ENCODE measurements at places on chromosomes 7 and 10.

- DNase-seq, result no peak
Observed at GRCh38 chr7:39530971-39531370, 35.2 kb upstream of the YAE1 start.

DNA sequence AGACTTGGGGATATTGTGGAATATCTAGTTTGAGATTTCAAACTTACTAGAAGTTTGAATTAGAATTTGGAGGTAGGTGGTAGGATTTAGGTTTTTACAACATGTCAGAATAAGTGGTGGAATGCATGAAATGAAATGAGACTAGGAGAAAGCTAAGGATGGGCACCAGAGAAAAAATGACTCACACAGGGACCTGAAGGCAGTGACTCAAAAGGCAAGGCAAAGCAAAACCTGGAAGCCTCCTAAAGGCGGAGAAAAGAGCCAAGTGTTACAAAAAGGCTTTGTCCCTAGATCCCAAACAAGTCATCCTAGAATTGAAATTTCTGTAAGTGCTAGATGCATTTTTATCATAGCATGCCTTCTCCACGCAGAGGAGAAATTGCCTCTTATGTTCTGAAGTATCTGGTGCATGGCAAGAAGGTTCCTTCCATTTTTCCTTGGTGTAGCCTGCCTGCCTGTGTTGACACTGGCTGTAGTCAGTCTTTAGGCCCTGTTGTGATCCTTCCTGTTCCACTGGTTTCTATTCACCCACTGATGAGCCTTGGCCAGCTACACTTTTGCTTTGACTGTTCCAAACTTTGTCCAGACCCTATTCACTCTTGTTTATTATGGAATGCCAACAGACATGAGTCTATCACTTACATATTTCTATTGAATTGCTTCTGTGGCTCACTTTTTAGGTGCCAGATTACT lies 109.3 kb downstream of the ETV1 start:
- peak; percentile 33 for DNase-seq

- no peak for DNase-seq
Observed at GRCh38 chr7:71145906-71146901, 14.3 kb downstream of the GALNT17 start.

- peak; percentile 75 for DNase-seq
Observed at GRCh38 chr7:28062197-28062991, 118.2 kb downstream of the JAZF1 start.

- DNase-seq, result no peak
Observed at GRCh38 chr10:117565068-117565467, 22.5 kb downstream of the EMX2 start.

DNA sequence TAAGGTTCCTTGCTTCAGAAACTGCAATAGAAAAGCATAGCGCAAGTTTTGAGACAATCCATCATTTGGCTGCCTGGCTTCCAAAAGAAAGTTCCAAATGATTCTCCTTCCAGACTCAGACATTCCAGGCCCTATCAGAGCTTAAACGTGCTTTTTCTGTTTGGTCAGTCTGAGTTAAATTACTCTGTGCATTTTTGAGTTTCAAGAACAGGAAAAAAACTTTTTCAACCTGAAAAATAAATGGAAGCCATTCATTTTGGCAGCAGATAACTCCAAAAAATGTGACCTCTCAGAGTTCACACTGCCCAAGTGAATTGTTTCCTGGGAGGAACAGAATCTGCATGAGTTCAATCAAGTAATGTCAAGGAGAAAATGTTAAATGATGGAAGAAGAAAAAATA lies 354.2 kb downstream of the CXCL12 start:
- peak; percentile 35 for DNase-seq

GRCh38 chr7:112874909-112875308 lies 84.7 kb upstream of the TMEM168 start:
- DNase-seq, result no peak

GRCh38 chr7:135755351-135755753 lies 6.7 kb upstream of the FAM180A start:
- DNase-seq, result no peak

DNA sequence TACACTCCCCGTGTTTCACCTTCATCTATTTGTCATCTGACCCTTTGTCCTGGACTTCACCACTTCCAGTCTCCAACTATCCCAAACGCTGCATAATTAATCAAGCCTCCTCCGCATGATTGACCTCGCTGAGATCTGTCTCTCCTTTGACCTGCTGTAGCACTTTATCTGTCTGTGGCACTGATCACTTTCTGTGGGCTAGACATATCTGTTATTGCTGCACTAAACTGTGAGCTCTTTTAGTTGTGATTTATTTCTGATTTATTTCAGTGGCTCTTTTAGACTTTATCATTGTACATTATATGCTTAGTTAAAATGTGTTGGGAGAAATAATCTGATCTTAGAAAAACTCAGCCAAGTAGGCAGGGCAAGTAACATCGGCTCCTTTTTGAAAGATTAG lies 91.9 kb upstream of the GATA3 start:
- DNase-seq, result no peak

DNA sequence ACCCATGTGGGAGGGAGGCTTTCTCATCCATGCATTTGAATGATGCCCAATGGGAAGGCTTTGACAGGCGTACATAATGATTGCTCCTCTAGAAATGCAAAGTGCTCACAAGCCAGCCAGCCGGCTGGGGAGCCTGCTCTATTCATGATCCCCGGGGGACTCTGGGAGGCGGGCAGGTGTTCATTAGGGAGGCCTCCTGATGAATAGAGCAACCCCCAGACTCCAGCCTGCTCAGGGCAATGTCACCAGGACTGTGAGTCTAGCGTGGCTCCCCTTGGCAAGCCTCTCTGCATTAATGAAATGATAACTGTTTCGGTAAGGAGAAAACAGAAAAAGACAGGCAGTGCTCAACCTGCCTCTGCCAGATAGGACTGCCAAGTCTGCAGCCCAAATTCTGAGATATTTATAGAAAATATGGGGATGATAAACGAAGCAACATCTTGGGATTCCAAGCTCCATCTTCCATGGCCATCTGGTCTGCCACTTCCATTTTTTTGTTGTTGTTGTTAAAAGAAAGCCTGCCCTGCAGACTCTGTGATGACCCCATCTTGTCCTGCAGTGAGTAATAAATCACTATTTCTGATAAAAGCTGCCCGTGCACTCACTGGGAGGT lies 236.4 kb downstream of the PRPF18 start:
- DNase-seq, result no peak

DNA sequence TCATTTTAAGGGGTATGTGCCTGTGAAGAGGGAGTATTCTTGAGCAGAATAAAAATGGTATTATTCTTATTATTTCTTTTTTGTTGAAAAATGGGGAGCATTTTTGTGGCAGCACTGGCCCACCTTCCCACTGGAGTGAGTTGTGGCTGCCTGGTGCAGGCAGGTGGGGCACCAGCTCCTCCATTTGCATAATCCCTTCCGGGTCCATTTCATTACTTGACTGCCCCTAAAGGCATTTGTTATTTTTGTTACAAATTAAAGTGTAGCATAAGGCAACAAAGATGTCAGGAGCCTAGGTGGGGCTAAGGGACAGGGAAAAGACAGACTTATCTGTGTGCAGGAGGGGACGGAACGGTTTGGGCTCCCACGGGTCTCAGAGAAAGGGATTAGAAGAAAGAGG lies 26.8 kb downstream of the GOLGA7B start:
- no peak for DNase-seq
